AG09309 (cell line): ENCODE measurements at places on chromosomes 2 and 18.
A peak's percentile ranks its signal among the peaks of the same experiment; 100 is the strongest.

GRCh38 chr2:170822290-170823087, 5.8 kb downstream of the GAD1 start:
- no peak for DNase-seq

DNA sequence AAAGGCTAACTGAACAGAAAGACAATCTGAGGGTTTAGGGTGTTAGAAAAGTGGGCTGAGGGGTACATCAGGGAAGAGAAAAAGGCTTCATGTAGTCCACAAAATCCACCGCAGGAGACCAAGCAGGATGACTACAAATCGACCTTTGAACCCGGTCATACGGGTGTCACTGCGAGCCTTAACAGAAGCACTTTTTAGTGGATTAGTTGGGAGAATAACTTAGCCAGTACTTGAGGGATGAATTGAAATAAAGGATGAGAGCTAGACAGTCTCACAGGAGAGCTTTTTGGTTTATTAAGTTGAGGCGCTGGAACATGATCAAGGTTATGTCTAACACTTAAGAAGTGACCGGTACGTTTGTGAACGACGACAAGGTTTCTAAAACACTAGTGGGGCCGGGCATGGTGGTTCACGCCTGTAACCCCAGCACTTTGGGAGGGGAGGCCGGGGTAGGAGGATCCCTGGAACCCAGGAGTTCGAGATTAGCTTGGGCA, 217.7 kb downstream of the MCFD2 start:
- no peak for DNase-seq

- DNase-seq: no peak
These were observed 264.4 kb downstream of the NEDD4L start for GRCh38 chr18:58308463-58308862.

DNA sequence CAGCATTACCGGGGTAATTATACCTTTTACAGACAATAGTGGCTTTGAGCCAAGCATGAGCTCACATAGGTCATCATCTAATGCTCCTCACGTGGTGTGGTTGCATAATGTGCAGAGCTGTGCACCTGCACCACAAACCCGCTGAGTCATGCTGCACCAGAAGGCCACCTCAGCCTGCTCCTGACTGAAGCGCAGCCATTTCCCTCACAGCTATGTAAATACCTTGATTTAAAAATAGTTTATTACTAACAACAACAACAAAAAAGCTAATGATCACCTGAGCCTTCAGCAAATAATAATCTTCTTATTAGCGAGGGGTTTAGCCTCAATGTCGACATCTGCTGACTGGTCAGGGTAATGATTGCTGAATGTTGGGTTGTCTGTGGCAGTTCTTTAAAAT, 238.8 kb downstream of the MBD5 start:
- no peak for DNase-seq

- no peak for DNase-seq
These were observed 86.8 kb downstream of the ALK start for GRCh38 chr2:29834624-29835023.

- DNase-seq: no peak
These were observed 258.3 kb downstream of the SETBP1 start for GRCh38 chr18:44938720-44939665.

GRCh38 chr2:163210430-163210918, 371.9 kb upstream of the KCNH7 start:
- peak; percentile 41 for DNase-seq

DNA sequence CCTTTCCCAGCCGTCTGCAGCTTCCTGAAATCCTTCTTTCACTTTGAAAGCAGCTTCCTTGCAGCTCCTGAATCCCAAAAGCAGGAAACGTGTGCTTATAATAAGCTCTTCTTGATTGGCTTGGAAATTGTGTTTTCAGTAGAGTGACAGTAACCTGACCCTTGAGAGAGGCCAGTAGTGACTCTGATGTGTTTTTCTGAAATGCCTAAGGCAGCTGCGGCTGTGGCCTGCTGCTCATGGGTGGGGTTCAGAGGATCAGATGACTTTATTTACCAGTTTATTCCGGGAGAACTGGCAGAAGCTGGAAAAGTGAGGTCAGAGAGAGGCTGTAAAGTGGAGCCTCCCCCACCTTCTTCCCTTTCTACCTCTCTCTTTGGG, 31.9 kb upstream of the RPIA start:
- peak; percentile 23 for DNase-seq

GRCh38 chr18:74804677-74805076, 207.0 kb downstream of the ZNF407 start:
- DNase-seq: no peak

DNA sequence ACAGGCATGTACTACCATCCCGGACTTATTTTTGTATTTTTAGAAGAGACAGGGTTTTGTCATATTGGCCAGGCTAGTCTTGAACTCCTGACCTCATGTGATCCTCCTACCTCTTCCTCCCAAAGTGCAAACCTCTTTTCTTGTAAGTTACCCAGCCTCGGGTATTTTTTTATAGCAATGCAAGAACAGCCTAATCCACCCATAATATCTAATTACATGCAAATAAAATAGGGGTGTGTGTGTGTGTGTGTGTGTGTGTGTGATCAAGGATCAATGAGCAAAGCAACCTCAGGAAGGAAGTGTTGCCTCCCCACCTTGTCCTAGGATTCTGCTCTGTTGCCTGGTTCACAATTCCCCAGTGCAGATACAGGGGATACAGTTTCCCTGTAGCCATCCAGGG, 45.6 kb downstream of the NGEF start:
- DNase-seq: no peak

DNA sequence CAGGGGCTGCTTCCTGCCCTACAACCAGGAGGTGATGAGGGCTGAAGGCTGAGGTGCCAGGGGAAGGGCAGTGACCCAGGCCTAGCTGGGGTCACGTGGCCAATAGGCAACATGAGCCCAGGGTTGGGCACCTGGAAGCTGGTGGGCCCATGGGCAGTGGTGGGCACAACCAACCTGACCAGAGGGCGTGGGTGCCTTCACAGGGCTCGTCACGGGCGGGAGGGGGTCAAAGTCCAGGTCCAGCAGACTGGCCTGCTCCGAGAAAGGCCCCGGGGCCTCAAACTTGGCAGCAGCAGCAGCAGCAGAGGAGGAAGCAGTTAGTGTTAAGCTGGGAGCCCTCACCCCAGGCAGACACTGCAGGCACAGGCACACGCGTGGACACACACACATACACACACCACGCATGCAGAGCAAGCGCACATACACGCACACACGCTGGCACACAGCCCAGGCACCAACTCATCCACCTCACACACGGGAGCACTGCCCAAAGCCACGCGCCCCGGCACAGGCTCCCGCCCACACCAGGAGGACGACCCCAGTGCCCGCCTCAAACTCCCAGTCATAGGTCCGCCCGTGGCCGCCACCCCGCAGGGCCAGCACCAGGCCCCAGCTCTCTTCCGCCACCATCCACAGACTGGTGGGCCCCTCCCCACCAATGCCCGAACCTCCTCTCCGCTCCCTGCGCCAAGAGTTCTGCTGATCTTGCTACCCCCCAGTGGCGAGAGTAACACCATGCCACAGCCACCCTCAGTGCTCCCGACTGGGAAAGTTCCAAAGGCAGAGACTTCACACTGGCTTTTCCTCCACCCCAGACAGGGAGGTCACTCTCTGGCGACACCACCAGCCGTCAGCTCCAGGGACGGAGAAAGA, 53.0 kb downstream of the BIN1 start:
- DNase-seq: no peak

GRCh38 chr2:218263817-218264641, 3.2 kb downstream of the GPBAR1 start:
- no peak for DNase-seq
